ENCODE measurements at places on chromosomes 1 and 21. TPM values are rescaled to one million over a fixed set of nuclear protein-coding genes. Genes with fewer than 3 reads are reported as not detected.

- no peak overlapping the region for H3K4me3 ChIP-seq
- no peaks in the 10 kb centered on the region for H3K36me3 ChIP-seq
- H3K4me1 ChIP-seq, result no peaks in the 10 kb centered on the region
- H3K27ac ChIP-seq, result no peak overlapping the region
- no peaks in the 10 kb centered on the region for H3K27me3 ChIP-seq
Measured at GRCh38 chr1:190738317-190738716, 260.7 kb upstream of the BRINP3 start.

ERICH3 gene
- not detected for total RNA-seq

DNA sequence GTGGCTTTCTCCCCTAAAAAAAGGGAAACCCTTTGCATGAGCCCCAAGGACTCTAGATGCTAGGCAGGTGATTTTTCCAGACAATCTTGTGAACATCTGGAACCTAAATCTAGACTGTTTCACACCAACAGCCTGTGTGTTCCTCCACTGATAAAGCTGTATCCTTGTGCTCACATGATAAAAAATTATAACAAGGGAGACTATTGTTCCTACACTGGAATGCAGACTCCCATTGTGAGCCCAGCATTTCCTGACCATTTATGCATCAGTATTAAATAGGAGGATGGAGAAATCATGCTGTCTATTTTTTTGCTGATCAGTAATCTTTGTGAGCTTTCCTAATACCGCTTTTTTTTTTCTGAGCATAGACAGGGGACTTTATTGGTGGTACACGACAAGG lies 52.5 kb downstream of the ZNF697 start:
- no peak overlapping the region for H3K4me3 ChIP-seq
- H3K4me1 ChIP-seq, result no peaks in the 10 kb centered on the region
- no peaks in the 10 kb centered on the region for H3K27me3 ChIP-seq
- DNase-seq, result no peak
- H3K36me3 ChIP-seq, result no peaks in the 10 kb centered on the region
- H3K27ac ChIP-seq, result no peak overlapping the region

DNA sequence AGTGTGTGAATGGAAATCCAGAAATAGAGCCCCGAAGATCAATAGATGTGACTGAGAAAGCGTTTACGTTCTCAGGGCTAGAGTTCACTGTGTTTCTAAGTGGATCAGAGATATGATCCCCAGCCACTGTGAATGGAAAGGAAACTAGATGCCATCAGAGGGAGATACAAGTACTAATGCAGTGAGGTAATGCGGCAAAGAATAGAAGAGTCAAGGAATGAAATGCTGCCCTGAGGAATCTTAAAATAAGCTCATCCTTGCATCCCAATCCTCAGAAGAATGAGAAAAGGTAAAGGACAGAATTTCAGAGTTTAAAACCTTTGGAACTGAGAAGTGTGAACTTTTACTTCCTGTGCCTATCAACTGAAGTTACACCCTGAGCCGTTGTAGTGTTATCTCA lies 165.5 kb upstream of the ESRRG start:
- H3K4me1 ChIP-seq, result peaks cover 4% of the 10 kb centered on the region
- no peak overlapping the region for H3K27ac ChIP-seq
- H3K36me3 ChIP-seq, result no peaks in the 10 kb centered on the region
- no peaks in the 10 kb centered on the region for H3K27me3 ChIP-seq
- no peak for DNase-seq
- H3K4me3 ChIP-seq, result no peak overlapping the region

GUCA2A gene
- not detected for total RNA-seq

ACOT11 gene
- 62.3 TPM for total RNA-seq

NEK2 gene
- not detected for total RNA-seq

CLCA1 gene
- not detected for total RNA-seq

DNA sequence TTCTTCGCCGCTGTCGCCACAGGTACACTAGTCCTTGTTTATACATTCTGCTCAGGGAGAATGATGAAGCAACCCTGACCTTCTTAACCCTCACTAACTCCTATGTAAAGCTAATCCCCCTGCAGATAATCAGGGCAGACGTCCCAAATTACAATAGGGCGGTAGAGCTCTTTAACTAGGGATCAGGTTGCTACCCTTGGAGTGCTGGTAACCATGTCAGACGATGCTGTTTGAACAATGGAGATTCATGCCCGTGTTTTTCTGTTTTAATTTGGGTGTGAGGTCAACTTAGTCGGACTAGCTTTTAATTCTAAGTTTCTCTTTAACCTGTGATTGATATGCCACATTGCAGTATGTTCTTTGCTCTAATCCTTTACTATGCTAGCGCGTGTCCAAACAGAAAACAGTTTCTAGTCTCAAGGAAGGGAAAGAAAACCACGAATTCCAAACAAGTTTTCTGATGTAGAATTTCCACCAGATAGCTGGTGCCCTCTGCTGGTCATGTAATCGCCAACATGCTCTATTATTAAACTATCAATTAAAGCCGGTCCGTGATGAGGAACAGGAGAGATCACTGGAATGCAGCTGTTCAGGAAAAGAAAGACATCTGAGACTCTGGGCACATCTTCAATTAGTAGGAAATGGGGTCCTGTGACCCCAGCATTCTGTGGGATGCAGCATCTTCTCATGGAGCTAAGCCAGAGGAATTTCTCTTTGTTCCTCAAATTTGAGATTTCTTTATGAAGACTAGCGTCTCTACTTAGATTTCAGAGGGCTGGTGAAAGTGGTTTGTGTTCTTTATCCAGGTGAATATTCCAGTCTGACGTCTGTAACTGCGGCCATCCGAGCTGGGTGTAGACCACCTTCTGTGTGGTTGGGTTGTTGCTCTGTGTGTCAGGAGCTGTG lies 18.3 kb upstream of the VAMP3 start:
- no peaks in the 10 kb centered on the region for H3K27me3 ChIP-seq
- no peak for DNase-seq
- H3K4me1 ChIP-seq, result no peaks in the 10 kb centered on the region
- no peak overlapping the region for H3K4me3 ChIP-seq
- H3K27ac ChIP-seq, result no peak overlapping the region

DNA sequence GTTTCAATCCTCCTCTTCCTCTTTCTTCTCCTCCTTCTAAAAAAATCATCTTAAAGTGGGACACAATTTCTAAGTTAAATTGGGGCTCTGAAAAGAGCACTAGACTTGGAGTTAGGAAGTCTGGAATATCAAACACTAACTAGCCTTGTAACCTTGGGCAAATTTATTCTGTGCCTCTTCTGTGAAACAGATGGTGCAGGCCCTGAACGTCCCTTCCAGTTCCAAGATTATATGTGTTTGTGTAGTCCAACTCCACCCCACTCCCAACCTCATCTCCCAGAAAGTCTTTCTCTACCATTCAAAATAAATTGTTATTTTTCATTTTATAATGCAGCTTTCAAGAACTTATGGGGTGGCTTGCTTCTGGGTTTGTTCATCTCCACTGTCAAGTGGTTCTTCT lies 630.0 kb downstream of the LMO4 start:
- no peak for DNase-seq
- H3K27ac ChIP-seq, result no peak overlapping the region
- no peaks in the 10 kb centered on the region for H3K36me3 ChIP-seq
- H3K4me3 ChIP-seq, result no peak overlapping the region
- H3K4me1 ChIP-seq, result no peaks in the 10 kb centered on the region

DNA sequence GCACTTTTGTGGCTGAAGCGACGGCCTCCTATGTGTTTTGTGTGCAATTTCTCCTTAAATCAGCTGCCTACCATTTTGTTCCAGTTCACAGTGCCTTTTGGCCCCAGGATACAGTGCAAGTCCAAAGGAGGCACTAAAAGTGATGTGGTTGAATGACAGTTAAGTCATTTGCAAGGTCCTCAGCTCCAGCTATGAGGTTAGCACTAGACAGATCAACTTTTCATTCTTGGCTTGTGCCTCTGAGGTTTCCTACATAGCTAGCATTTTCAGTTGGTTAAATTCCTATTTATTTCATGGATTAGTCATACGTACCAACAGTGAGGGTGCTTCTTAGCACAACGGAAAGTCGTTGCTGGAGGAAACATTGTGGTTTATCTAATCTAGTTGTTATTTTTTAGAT lies 59.3 kb upstream of the NTPCR start:
- no peaks in the 10 kb centered on the region for H3K4me1 ChIP-seq
- H3K4me3 ChIP-seq, result no peak overlapping the region
- H3K36me3 ChIP-seq, result no peaks in the 10 kb centered on the region
- no peaks in the 10 kb centered on the region for H3K27me3 ChIP-seq
- DNase-seq, result no peak

DNA sequence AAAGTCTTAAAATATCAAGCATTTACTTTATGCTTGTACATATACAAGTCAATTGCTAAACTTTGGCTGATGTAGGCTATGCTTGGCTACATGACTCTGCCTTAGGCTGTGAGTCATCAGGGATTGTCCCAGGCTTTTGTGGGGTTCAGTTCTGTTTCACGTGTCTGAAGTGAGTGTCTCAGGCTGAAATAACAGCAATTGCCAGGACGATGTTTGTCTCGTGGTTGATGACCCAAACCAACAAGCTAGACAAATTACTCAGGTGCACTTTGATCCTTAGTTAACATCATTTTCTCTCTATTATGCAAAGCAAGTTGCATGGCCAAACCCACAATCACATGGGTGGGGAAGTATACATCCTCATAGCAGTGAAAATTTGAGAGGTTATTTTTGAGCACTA lies 410.1 kb downstream of the BRINP3 start:
- no peak overlapping the region for H3K27ac ChIP-seq
- H3K36me3 ChIP-seq, result no peaks in the 10 kb centered on the region
- H3K27me3 ChIP-seq, result no peaks in the 10 kb centered on the region
- no peaks in the 10 kb centered on the region for H3K4me1 ChIP-seq

GRCh38 chr1:204643503-204643902 lies 42.0 kb downstream of the LRRN2 start:
- H3K27ac ChIP-seq, result no peak overlapping the region
- DNase-seq, result no peak
- H3K4me1 ChIP-seq, result no peaks in the 10 kb centered on the region
- no peak overlapping the region for H3K4me3 ChIP-seq
- H3K36me3 ChIP-seq, result no peaks in the 10 kb centered on the region

Data from heart left ventricle (tissue), 16 donors.